ENCODE measurements at places on chromosomes 6 and 20.

- no peak for DNase-seq
Observed at GRCh38 chr6:117397536-117398227, 28.1 kb downstream of the ROS1 start.

DNA sequence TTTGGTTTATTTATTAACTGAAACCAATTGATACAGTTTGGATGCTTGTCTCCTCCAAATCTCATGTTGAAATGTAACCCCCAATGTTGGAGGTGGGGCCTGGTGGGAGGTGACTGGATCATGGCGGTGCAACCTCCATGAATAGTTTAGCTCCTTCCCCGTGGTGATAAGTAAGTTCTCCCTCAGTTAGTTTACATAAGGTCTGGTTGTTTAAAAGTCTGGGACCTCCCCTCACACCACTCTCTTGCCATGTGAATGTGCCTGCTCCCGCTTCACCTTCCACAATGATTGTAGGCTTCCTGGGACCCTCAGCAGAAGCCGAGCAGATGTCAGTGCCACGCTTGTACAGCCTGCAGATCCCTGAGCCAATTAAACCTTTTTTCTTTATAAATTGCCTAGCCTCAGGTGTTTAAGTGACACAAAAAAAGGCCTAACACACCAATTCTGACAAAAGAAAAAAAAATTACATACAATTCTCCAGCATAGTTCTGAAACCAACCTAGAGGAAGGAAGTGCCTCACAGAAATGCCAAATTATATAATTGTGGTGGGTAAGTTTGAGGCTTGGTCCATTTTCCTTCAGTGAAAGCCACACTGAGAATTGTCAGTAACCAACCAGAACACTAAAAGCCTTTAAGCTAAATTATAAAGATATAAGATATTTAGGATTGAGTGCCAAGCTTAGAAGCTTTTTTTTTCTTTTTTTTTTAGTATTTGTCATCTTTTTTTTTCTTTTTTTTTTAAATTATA is 15.0 kb downstream of the MAP7 start:
- DNase-seq, result no peak

DNA sequence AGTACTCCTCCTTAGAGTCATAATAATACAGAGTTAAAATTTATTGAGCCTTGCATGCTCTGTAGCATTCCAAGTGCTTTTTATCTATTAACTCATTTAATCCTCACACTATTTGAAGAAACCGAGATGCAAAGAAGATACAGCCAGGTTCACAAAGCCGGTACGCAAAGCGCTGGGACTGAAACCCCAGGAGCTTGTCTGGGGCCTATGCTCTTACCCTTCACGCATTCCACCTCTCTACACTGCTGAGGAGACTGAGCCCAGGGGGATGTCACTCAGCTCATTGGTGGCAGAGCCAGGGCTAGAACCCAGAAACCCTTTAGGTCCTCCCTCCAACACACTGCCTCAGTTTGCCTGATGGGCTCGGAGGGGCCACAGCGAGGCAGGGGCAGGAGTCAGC is 19.7 kb upstream of the MRPS18A start:
- no peak for DNase-seq

DNA sequence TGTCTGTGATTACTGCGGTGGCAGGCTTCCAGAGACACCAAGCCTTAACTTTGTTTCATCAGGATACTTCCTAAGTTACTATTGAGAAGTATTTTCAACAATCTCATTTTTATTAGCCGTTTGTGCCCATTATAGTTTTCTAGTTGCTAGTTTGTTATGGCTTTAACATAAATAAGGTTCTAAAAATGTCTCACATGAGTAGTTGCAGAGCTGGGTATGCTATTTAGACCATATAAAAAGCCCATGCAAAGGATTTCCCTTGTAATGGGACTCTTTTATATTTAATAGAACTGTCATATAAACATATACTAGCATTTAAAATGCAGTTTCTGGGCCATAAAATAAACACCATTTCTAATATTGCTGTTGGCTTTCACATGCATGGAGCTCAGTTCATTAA is 205.3 kb upstream of the TCF21 start:
- DNase-seq, result no peak

DNA sequence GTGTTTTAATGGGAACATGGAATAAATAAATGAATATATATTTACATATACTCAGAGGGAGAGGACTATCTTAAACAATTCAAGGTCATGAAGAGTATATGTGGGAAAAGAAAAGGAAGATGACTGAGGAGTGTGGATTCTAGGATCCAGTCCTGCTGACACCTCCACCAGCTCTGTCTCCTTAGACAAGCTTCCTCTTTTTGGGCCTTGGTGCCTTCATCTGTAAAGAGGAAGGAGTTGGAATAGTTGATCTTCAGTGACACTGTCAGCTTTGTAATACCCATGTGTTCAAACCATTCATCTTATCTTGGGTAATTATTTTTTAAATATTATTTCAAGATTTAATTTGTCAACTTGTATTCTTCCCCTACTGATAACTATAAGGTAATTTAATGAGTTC is 338.0 kb downstream of the ADGRB3 start:
- no peak for DNase-seq

DNA sequence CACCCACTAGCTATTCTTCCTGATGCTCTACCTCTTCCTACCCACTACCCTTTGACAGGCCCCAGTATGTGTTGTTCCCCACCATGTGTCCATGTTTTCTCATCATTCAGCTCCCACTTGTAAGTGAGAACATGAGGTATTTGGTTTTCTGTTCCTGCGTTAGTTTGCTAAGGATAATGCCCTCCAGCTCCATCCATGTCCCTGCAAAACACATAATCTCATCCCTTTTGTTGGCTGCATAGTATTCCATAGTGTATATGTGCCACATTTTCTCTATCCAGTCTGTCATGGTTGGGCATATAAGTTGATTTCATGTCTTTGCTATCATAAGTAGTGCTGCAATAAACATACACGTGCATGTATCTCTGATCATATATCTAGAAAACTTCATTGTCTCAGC is 218.3 kb upstream of the STXBP5 start:
- DNase-seq, result no peak

- DNase-seq, result no peak
Observed at GRCh38 chr20:16313917-16314316, 259.3 kb downstream of the KIF16B start.

DNA sequence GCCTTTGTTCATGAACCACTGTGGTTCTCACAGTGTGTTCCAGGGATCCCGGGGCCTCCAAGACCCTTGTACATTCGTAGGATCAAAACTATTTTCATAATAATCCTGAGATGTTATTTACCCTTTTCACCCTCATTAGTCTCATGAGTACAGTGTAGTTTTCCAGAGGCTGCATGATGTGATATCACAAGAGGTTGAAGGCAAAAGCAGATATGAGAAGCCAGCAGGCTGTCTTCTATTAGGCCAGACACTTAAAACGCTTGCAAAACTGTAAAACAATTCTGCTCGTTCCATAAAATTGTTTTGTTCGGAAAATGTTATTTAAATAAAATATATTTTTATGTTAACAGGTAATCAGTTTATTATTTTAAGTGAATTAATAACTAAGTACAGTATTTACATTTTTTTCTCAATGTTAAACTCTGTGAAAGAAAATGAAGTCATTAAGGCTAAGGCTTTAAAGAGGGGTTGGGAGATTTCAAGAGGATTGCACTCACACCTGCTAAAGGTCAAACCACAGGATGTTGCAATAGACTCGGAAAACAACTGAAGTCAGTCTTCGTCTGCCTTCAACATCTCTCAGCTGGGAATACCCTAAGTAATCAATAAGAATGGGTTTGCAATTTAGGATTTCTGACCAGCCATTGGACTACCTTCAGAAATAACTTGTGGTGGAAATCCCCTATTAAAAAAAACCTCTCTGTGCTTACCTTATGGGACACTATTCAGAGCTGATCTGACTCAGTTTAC is 474.2 kb downstream of the KIF16B start:
- DNase-seq, result no peak

DNA sequence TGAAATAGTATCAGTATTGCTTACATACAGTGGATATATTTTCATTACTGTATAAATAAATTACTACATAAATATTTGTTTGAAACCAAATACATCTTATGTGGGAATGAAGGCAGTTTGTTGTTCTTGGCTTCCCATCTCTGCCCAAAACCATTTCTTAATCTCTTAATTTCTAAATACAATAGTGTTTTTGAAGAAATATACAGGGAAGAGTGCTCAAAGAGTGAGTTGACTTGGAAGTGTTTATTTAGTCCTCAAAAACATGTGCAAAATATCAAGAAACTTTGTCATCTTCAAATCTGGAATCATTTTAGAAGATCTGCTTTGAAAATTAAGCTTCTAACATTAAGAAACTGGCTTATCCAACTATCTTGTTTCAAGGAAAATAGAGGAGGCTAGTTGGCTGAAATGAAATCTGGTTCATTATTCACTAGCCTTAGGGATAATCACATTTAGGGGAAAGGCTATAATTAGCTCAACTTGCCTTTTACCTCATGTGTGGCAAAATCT is 259.8 kb upstream of the FLRT3 start:
- no peak for DNase-seq

DNA sequence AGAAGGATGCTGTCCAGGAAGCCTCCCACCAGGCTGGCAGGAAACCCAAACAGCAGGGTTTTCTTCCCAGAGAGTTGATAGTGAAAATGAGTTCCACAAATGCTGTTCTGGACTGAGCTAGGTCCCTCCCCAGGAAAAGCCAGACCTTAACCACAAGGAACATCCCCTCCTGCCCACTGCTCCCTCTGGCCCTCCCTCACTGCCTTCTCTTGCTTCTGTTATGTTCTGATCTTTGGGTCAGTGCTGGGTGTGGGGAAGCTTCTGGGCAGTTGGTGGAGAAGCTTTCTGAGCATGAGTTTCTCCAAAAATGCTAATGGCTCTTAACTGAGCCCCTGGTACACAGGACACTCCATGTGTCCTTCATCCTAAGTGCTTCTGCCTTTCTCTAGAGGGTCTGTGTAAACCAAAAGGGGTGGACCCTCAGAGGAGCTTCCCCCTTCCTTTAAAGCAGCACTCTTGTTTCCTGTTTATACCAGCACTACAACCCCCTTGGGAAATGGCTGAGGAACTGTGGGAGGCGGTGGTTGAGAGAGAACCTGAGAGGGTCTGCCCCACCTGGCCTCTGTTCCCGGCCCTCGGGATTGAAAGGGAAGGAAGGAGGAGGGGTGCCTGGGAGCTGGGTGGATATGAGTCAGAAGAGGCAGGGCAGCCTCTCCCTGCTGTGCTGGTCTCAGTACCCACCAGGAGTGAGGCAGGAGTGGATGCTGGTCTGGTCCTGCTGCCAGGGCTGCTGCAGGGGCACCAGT is 42.0 kb downstream of the CDS2 start:
- no peak for DNase-seq

GRCh38 chr6:5294392-5295211 is 33.3 kb downstream of the FARS2 start:
- DNase-seq, result no peak
